Fibroblast of mammary gland (primary cell): ENCODE measurements at places on chromosomes 16 and 17.

DNA sequence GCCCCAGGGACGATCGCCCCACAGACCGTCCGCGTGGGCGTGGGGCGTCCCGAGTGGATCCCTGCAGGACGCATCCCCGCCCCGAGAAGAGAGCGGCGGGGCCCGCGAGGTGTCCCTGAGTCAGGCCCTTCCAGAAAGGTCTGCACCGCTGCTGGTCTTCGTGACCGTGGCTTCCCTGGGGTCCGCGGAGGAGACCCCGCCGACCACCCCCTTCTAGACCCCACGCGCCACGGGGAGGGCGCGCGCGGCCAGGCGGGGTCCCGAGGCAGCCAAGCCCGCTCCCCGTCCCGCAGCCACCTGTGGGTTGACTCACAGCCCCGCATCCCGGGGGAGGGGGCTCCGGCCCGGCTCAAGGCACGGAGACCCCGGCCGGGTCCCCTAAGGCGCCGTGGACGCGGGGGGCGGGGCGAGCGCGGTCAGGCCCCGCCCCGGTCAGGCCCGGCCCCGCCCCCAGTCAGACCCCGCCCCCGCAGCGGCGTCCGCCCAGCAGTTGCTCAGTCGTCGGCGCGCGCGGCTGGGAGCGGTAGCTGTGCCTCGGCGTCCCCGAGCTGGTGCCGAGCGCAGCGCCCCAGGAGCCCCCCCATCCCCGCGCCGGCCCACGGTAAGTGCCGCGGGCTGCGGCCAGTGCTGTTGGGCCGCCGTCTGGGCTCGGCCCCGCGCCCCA is at the start of gene BAIAP3:
Gene BAIAP3, plus strand, starts transcription at position 497 of the 664 bp plus-strand sequence. CDS start 4,905 bp downstream, outside the sequence.
- no peak for DNase-seq

DNA sequence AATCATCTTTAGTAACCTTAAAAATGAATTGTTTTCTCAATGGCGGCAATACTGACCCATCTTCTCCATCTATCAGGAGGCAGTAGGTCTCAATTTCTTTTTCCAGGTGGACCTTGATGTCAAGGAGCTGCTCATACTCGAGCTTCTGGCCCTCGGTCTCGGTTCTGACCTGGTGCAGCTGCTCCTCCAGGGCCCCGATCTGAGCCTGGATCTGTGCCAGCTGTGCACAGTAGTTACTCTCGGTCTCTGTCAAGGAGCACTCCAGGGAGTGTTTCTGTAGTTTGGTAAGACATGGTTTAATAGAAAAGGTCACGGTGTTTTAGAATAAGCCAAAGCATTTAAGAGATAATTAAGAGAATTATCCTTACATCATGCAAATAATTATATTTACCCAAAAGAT is 4.9 kb downstream of the KRT27 start:
- no peak for DNase-seq

DNA sequence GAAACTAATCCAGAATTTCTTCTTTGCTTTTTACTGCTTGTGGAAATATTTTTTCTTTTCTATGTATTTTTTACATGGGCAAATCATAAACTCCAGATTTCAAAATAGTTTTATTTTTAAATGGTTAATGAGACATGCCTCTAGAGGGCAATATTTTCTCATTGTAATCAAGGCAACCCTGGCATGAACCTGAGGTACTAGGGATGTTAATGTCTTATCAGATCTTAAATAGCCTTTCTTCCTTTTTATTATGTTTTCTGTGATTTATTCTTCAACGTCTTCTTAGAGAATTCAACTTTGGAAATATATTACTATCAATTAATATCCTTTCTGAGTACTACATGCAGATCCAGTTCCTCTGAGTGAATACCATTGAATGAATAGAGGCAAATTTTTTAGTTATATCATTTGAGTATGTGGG is 324.7 kb downstream of the BCAS3 start:
- DNase-seq, result peak; percentile 65

GRCh38 chr16:67181346-67181745 is 2.4 kb downstream of the MATCAP1 start:
- DNase-seq, result peak; percentile 95

GRCh38 chr17:21140911-21141310 is 14.1 kb downstream of the DHRS7B start:
- no peak for DNase-seq

DNA sequence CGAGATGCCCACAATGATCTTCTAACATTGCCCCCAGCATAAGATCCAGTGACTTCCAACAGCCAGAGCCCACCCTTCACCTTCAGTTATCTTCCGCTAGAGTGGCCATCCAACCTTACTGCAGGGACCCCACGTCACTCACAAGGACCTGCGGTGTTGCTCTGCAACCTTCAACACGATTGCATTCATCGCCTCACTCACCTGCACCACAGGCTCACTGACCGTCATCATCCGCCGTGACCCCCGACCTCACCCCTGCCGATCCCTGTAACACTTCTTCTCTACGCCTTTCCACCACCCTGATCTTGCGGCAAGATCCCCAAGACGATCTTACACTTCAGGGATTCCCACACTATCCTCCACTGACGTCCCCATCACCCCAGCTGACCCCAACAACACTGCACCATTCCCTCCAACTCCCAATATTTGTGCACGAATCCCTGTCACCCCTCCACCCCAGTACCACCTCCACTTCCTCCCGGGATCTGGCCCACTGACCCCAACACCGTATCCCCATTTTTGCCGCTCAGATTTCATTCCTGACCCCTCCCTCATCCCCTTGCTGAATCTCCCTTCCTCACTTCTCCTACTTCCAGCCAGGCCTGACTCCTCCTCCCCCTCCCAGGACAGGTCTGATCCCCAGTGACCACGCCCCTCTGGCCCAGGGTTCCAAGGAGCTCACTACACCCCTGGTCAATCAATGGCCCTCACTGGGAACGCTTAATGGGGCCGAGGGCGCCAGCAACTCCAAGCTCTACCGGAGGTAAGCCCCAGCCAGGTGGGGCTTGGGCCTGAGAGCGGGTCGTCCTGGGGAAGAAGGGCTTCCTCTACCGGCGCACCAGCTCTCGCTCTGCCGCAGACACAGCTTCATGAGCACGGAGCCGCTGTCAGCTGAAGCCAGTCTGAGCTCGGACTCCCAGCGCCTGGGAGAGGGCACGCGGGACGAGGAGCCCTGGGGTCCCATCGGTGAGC is 7.6 kb downstream of the RUNDC3A start:
- no peak for DNase-seq

DNA sequence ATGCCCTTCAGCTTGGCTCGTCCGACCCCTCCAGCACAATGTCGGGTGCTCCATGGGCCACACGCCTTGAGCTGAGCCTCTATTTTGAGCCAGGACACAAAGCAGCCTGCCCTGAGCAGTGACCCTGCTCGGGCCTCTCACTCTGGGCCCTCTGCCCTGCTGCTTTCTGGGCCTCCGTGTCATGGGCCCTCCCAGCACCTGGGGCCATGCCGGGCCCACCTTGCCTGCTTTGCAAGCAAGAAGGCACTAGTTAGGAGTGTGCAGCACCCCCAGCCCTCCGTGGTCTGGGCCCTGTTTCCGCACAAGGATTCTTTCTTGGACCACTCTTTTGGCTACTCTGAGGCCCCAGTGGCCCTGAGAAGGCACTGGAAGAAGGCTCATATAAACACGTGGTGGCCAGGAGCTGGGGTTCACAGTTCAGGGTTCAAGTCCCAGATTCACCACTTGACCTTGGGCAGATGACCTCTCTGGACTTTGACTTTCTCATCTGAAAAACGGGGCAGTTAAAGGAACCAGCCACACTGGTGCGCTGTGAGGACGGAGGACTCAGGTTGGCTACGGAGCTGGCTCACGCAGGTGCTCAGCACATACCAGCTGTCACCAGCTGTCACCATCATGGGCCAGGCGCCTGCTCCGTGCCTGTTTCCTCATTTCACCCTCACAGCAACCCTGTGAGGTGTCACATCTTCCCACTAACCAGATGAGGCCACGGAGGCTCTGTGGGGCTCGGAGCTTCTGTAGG is 166.0 kb upstream of the GSE1 start:
- no peak for DNase-seq

DNA sequence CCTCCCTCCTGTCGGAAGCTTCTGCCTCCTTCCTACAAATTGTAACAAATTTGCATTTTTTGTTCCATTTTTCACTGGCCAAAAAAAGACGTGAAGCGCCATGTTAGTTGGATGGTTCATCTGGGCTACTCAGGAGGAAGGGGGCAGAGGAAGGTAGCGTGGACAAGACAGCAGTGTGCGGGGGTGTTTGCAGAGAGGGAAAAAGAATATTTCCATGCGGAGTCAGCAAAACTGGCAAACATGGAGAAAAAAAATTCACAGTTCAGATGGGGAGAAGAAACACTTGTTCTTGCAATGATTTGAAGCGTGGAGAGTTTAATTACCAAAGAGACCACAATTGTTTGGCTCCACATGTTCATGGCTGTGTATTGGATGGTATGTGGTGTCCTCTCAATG is 138.8 kb upstream of the ERCC4 start:
- no peak for DNase-seq

- peak; percentile 83 for DNase-seq
These were observed 14.2 kb downstream of the KIF1C start for GRCh38 chr17:5011928-5012327.

- peak; percentile 54 for DNase-seq
These were observed 12.3 kb upstream of the CDRT4 start for GRCh38 chr17:15479703-15480102.

DNA sequence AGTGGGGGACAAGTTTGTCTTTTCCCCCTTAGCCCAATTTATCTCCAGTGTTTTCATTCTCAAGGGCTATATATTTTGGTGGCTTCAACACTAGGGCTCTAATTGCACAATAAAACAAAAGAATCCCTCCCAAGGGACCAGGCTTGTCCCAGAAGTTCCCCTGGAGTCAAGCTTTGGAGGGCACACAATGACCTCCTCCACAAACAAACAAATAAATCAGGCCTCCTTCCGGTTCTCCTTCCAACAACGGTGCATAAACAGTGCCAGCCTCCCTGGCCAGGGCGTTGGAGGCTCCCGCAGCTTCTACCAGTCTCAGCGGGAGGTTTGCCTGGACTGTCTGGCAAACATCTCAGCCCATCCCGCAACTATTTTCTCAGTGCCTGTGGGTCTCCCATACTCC is 188.0 kb upstream of the FOXF1 start:
- no peak for DNase-seq

DNA sequence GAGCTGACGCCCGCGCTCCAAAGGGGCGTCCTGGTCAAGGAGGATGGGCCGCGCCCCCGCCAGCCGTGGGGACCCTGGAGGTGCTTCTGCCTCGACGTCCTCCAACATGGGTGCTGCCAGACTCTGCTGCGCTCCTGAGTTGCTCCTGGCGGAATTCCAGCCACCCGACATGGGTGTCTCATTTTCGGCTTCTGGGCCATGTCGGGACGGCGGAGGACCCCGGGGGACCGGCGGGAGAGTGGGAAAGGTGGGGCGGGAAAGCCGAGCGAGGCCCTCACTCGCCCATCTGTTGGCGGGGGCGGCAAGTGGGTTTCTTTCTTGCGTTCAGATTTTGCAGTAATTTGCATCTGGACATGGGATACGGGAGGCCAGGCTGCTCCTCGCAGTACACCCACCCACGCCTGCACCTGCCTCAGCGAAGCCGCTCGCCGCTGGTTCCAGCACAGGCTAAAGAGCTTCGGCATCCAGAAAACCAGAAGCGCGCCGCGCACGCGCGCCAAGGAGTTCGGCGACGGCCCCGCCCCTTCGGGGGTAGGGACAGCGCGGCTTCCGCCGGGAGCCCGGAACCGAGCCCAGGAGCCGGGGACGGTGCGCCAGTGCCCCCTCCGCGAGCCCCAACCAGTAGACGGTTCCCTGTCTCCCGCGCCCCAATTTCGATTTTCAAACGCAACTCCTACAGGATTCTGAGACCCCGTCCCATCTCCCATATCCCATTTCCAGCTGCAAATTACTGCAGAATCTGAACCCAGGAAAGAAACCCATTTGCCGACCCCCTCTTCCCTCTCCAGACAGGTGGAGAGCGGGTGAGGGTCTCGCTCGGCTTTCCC is at the start of gene ARMC7:
Gene ARMC7, plus strand, starts transcription at position 563 of the 827 bp plus-strand sequence. CDS start 320 bp downstream, outside the sequence.
- peak; percentile 71 for DNase-seq

- DNase-seq, result no peak
These were observed 5.8 kb downstream of the CBX8 start for GRCh38 chr17:79790805-79791734.

DNA sequence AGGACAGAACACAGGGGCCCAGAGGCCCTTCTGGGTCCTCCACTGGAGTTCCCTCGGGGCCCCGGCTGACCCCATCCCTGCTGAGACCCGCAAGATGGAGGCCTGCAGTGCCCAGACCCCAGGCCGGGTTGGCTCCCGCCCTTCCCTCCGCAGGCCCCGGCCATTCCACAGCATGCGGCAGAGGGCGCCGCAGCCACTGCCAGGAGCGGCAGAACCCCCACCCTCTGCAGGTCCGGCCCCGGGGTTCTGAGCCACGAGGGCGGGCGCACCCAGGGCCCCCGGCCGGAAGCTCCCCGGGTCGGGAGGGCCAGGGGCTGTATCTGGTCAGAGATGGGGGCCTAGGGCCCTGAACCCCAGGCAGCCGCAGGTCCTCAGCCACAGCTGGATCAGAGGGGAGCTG is 2.4 kb upstream of the PERCC1 start:
- DNase-seq, result peak; percentile 26

DNA sequence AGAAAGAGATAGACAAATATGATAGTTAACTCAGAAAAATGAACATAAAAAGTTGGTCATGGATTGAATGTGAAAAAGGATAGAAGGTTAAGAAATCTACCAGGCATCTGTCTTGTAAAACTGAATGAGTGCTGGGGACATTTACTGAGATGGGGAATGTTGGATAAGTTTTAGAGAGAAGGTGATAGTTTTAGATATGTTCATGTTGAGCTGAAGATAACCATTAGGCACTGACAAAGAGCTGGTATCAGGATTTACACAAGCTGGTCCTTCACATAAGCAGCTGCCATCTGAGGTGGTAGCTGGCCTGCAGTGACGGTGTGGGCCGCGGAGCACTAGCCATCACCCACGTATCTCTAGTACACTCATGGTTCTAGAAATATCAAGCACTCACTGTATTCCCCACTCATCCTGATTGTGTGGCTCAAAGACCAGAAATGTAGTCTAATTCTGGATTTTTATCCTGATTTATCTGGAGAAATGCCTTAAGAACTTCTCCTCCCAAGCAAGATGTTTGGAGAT is 194.4 kb upstream of the KCNJ16 start:
- DNase-seq, result no peak

- DNase-seq, result no peak
These were observed 6.1 kb downstream of the C16orf46 start for GRCh38 chr16:81070979-81071378.

DNA sequence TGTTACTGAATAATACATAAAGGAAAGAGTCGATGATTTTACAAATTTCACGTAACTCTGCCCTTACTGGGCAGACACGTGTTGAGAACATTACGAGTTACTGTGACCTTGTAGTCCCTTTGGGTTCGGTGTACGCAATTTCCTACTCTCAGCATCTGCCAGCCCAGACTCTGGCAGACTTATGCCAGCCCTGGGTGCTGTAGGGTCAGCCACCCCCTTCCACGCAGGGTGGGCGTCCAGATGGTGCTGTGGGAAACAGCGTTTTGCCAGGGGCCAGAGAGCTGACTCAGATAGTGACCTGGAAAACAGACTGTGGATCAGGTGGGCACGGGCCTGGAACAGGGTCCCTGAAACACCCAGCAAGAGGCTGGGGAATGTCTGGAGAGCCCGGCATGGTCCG is 148.9 kb downstream of the RPTOR start:
- no peak for DNase-seq

DNA sequence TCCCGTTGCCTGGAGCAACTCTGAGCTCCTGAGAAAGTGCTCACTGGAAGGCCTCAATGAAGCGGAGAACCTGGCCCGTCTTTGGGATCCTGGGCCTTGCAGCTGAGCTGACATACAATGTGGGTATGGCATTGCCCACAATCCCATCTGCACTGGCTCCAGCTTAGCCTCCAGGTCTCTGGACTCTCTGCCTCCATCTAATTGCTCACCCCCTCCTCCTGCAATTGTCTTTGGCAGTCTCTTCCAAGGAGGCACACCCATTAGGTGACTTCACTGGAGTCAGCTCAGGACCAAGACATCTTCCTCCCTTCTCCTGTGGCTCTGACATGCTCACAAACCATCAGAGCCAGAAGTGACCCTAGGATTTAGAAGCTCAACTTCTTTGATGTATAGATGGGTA is 1.5 kb downstream of the DLX4 start:
- DNase-seq, result no peak
